Inflammatory macrophage (primary cell): ENCODE measurements at places on chromosomes 7 and 10.
A peak's percentile ranks its signal among the peaks of the same experiment; 100 is the strongest.

- DNase-seq, result no peak
Measured at GRCh38 chr10:110625951-110626855, 17.9 kb upstream of the RBM20 start.

DNA sequence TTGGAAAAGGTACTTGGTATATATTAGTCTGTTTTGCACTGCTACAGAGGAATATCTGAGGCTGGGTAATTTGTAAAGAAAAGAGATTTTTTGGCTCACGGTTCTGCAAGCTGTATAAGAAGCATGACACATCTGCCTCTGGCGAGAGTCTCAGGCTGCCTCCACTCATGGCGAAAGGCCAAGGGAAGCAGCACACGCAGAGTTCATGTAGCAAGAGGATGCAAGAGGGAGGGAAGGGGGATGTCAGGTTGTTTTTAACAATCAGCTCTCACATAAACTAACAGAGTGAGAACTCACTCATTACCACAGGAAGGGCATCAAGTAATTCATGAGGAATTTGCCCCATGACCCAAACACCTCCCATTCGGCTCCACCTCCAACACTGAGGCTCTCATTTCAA is 484.8 kb upstream of the DPP6 start:
- DNase-seq, result no peak

GRCh38 chr10:29948881-29949355 is 110.5 kb downstream of the JCAD start:
- DNase-seq, result no peak

DNA sequence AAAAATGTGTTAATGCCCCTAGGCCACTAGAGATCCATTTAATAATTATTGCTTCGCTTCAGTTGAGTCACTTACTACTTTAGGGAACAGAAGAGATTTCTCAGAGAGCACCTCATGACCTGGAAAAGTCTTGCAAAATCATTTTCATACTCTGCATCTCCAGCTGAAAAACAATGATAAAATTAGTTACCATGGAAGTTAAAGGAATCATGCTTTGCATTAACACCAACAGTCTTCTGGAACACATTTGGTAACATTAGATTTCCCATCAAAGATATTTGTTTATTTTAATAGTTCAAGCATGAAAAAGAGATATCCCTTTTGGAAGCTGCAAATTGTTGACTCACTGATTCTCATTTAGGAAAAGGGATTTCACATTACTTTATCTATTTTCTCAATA is 1.8 kb upstream of the STEAP2 start:
- no peak for DNase-seq

- DNase-seq, result no peak
Measured at GRCh38 chr10:93384006-93384405, 98.1 kb downstream of the MYOF start.

DNA sequence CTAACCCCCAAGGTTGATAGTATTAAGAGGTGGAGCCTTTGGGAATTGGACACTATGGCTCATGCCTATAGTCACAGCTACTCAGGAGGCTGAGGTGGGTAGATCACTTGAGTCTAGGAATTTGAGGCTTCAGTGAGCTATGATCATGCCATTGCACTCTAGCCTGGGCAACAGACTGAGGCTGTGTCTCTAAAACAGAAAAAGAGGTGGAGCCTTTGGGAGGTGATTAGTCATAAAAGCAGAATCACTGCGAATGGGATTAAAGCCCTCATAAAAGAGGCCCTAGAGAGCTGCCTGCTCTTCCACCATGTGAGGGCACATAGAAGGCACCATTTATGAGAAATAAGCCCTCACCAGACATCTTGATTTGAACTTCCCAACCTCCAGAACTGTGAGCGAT is 81.9 kb downstream of the SKAP2 start:
- DNase-seq, result no peak

DNA sequence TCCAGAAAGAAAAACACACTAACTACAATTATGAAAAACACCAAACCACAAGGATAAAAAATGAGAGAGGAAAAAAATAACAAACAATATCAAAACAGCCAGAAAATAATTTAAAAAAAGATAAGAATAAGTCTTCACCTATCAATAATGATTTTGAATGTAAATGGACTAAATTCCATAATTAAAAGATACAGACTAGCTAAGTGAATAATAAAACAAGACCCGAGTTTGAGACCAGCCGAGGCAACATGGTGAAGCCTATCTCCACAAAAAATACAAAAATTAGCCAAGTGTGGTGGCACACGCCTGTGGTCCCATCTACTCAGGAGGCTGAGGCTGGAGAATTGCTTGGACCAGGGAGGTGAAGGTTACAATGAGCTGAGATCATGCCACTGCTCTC is 131.1 kb downstream of the MTERF1 start:
- no peak for DNase-seq

DNA sequence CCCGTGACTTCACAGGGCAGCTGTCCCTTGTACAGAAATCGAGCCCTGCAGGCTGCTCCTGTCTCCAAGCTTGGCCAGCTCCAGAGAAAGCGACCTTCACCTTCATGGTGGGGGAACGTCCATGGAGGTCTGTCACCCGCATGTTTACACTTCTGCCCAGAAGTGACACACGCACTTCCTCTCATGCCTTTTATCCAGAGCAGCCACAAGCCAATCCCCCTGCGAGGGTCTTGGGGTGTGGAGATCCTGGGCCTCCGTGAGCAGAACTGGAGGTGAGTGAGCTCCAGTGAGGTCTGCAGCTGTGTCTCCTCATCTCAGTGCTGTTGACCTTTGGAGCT is 139.0 kb upstream of the TNS3 start:
- DNase-seq, result no peak

GRCh38 chr7:155835446-155836215 is 23.4 kb upstream of the SHH start:
- DNase-seq, result no peak

DNA sequence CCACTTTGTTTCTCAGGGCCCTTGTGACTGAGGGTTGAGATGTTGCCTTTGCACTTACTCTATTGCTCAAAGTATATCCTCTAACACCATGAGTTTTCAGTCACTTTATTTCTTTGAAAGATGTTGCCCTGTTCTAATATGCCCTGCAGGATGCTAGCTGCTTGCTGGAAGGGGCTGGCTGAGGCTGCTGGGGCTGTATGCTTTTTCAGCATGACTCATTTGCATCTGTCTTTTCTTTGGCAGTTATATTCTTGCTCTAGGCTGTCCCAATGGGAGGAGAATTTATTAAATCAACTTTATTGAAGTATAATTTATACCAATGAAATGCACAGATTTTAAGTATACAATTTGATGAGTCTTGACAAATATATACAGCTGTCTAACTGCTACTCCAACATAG is 157.7 kb downstream of the PLPP4 start:
- no peak for DNase-seq

DNA sequence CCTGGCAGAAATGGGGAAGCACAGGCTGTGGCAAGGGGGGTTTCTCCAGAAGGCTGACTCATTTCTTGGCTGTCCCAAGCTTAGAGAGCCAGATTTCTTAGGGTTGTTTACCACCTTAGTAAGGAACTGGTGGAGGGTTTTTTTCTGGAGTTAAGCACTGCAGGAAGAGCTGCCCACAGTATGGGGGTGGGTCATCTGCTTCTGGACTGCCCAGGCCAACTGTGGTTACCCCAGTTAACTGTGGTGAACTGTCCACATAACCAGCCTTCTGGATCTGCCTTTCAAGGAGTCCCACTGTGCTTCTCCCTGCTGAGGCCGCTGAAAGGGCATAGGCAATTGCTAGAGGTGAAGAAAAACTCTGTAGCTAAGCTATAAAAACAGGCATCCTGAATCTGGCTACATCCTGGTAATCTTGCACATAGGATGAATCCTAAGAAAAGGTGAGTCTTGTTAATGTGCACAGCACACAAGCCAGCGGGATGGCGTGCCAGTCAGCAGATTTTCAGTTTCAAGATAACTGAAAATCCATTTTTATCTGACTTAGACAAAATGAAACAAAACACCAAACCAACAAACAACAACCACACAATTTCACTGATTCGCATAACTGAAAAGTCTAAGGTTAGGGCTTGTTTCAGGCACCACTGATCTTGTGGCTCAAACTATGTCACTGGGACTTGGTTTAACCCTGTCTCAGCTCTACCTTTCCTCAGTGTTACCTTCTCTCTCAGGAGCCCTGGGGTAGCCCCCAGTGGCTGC is 21.6 kb upstream of the TSPAN33 start:
- DNase-seq, result peak; percentile 96

- DNase-seq, result no peak
Measured at GRCh38 chr10:103599211-103599610, 105.7 kb downstream of the NEURL1 start.

- DNase-seq, result no peak
Measured at GRCh38 chr7:5349005-5349380, 66.2 kb downstream of the SLC29A4 start.

DNA sequence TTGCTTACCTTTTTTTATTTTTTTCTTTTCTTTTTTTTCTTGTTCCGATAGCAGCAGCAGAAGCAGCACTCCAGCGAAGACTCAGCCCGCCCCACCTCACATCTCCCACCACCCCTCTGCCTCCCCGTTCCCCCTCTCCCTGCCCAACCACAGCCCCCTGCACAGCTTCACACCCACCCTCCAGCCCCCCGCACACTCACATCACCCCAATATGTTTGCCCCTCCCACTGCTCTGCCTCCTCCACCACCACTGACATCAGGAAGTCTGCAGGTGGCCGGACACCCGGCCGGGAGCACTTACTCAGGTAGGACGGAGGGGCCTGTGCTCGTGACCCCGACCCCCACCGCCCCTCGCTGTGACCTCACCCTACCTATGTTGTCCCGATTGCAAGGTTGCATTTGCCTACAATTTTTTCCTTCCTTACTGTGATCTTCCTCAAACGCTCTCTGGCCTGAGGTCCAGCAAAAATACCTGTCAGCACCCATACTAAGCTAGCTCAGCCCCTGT is 367.2 kb upstream of the GALNT17 start:
- DNase-seq, result no peak

- DNase-seq, result no peak
Measured at GRCh38 chr10:48332166-48332870, 25.8 kb downstream of the MAPK8 start.

- DNase-seq, result no peak
Measured at GRCh38 chr7:43648473-43649406, 65.8 kb downstream of the STK17A start.

- peak; percentile 16 for DNase-seq
Measured at GRCh38 chr7:108114117-108114841, 15.9 kb downstream of the LAMB4 start.

DNA sequence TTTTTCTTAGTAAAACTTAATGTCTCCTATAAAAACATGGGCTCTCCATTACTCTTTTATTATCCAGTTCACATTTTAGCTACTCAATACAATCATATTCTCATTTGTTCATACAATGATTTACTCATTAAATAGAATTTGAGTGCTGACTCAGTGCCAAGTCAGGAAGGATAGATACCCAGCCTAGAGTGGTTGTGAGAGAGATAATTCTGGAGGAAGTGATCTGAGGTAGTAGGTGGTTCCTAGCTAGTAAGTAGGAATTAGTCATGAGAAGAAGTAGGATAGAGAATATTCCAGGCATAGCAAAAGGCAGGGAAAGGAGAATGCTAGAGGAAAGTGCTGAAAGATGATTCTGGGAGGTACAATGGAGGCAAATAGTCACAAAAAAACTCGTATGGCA is 133.5 kb upstream of the MBL2 start:
- DNase-seq, result no peak

DNA sequence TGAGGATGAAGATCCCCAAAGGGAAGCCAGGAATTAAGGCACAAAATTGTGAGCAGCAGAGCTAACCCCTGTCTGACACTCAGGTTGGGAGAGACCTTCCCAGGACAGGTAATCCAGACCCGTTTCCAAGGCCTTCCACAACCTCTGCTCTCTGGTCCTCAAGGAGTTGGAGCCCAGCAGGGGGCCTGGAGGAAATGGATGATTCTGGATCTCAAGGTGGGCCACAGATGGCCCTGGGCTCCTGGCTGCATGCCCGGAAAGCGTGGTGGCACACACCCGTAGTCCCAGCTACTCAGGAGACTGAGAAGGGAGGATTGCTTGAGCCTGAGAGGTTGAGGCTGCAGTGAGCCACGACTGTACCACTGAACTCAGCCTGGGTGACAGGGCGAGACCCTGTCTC is 42.3 kb downstream of the DPYSL4 start:
- DNase-seq, result no peak

GRCh38 chr7:107696330-107696946 is 35.8 kb downstream of the SLC26A4 start:
- DNase-seq, result no peak

- DNase-seq, result no peak
Measured at GRCh38 chr10:33859319-33860022, 525.0 kb upstream of the NRP1 start.

- no peak for DNase-seq
Measured at GRCh38 chr7:51789489-51789888, 472.9 kb upstream of the COBL start.

DNA sequence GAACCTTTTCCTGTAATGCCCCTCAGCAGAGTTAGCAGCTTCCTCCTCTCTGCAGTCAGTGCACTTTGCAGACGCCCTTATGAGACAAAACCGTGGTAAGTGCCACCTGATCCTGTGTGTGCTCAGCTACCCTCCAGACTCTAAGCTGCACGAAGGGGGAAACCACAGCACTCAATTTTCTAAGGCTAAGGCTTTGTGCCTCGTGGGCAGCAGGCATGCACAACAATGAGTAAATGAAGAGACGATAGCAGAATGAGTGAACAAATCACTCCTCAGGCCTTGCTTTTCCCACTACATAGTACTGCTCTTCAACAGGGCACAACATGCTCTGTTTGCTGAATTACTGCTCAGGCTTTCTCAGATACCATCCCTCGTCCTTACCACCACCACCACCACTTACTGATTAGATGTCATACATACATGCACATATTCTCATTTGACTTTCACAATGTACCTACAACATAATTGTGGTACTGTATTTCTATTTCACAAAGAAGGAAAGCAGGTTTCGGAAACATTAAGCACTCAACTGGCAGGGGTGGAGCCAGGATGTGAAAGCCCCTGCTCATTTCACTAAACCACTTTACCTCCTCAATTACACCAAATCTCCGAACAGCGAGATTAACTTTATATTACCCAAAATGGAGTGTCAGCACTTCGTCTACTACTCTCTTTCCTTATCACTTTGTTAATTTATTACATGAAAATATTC is 85.4 kb downstream of the ICA1 start:
- DNase-seq, result peak; percentile 90

- DNase-seq, result peak; percentile 87
Measured at GRCh38 chr7:117119192-117119924, 166.1 kb downstream of the ST7 start.
